A549 treated with Mapracorat at 1 μM for 4 hours (cell line): ENCODE measurements at places on chromosomes 12 and 14. TPM values are rescaled to one million over a fixed set of nuclear protein-coding genes. Genes with fewer than 3 reads are reported as not detected.

The CDCA3 gene
- total RNA-seq: 71.5 to 81.3 TPM (median 75.3 TPM) in 5 replicates

The KCNA5 gene
- total RNA-seq: not detected in 5 replicates

The CLBA1 gene
- 13.9 to 17.3 TPM (median 16.7 TPM) in 5 replicates for total RNA-seq

The RPGRIP1 gene
- 0.10 to 0.45 TPM (median 0.26 TPM) in 5 replicates for total RNA-seq

The SLC39A2 gene
- 0.17 TPM in 1 of 5 replicates, not detected in the others for total RNA-seq

The CCDC38 gene
- total RNA-seq: 0.07 to 0.11 TPM (median 0.09 TPM) in 5 replicates

The MMP19 gene
- 0.27 to 0.79 TPM (median 0.42 TPM) in 5 replicates for total RNA-seq

The GPR68 gene
- total RNA-seq: 0.13 to 0.24 TPM (median 0.13 TPM) in 5 replicates

The TEX52 gene
- total RNA-seq: not detected in 5 replicates

The TSPAN8 gene
- total RNA-seq: not detected in 5 replicates

The NANOG gene
- not detected in 5 replicates for total RNA-seq

The EXOC5 gene
- 26.4 to 46.0 TPM (median 37.8 TPM) in 5 replicates for total RNA-seq

The RNASE7 gene
- not detected in 5 replicates for total RNA-seq

The SERPINA5 gene
- 0.11 to 0.34 TPM (median 0.15 TPM) in 4 of 5 replicates, not detected in the other for total RNA-seq

The COL2A1 gene
- 0.07 to 0.15 TPM (median 0.10 TPM) in 4 of 5 replicates, not detected in the other for total RNA-seq

The SETD1B gene
- 8.3 to 14.4 TPM (median 12.3 TPM) in 5 replicates for total RNA-seq

The IFNG-AS1 gene
- not detected in 5 replicates for total RNA-seq

The MCRS1 gene
- total RNA-seq: 54.3 to 69.9 TPM (median 65.4 TPM) in 5 replicates

The RBMS2 gene
- total RNA-seq: 9.4 to 18.3 TPM (median 11.8 TPM) in 5 replicates

The SLC7A7 gene
- 18.9 to 28.4 TPM (median 21.2 TPM) in 5 replicates for total RNA-seq

The IQSEC3 gene
- total RNA-seq: 0.02 TPM in 1 of 5 replicates, not detected in the others

The OTX2 gene
- not detected in 5 replicates for total RNA-seq

The TSPAN9 gene
- 35.2 to 58.1 TPM (median 50.5 TPM) in 5 replicates for total RNA-seq

The TFCP2 gene
- total RNA-seq: 17.1 to 20.8 TPM (median 18.9 TPM) in 5 replicates

The PRICKLE1 gene
- 0.67 to 1.6 TPM (median 0.77 TPM) in 5 replicates for total RNA-seq

The CLEC2D gene
- total RNA-seq: 0.27 to 1.1 TPM (median 0.48 TPM) in 5 replicates

The ADSS1 gene
- 6.2 to 8.0 TPM (median 6.4 TPM) in 5 replicates for total RNA-seq

The NYNRIN gene
- 0.23 to 0.36 TPM (median 0.29 TPM) in 5 replicates for total RNA-seq

The MYF6 gene
- total RNA-seq: not detected in 5 replicates

The ADAM20 gene
- not detected in 5 replicates for total RNA-seq

The PMCH gene
- total RNA-seq: not detected in 5 replicates

The PLEKHG3 gene
- 18.2 to 32.7 TPM (median 28.5 TPM) in 5 replicates for total RNA-seq

The CLEC1A gene
- not detected in 5 replicates for total RNA-seq

The LRRC43 gene
- 0.08 TPM in 1 of 5 replicates, not detected in the others for total RNA-seq

The INHBE gene
- total RNA-seq: 0.05 to 0.09 TPM in 2 of 5 replicates, not detected in the others

The NEMP1 gene
- total RNA-seq: 13.4 to 16.5 TPM (median 15.4 TPM) in 5 replicates

The CBLN3 gene
- total RNA-seq: 0.77 to 1.2 TPM (median 1.1 TPM) in 5 replicates
